NCI-H146 (cell line): ENCODE measurements at places on chromosomes 12 and 14.
A peak's percentile ranks its signal among the peaks of the same experiment; 100 is the strongest.

- no peak for DNase-seq
Observed at GRCh38 chr12:65282840-65283239, 4.4 kb downstream of the MSRB3 start.

DNA sequence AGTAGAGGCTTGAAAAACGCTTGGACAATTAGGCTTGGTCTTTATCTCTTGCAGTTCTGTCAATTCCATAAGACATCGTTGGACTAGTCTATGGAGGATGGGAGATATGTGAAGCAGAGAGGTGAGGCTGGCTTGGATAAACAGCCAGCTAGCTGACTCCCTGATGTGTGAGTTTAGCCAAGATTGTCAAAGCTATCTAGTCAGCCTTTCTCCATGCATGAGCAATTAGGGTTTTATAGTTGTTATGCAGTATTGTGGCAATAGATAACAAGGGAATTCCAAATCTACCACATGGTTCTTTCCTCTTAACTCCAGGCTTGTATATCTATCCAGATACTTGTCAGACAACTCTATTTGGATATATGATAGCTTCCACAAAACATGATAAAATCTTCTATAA, 153.6 kb upstream of the NRXN3 start:
- DNase-seq, result no peak

GRCh38 chr12:111398530-111398929, 7.2 kb upstream of the SH2B3 start:
- no peak for DNase-seq

DNA sequence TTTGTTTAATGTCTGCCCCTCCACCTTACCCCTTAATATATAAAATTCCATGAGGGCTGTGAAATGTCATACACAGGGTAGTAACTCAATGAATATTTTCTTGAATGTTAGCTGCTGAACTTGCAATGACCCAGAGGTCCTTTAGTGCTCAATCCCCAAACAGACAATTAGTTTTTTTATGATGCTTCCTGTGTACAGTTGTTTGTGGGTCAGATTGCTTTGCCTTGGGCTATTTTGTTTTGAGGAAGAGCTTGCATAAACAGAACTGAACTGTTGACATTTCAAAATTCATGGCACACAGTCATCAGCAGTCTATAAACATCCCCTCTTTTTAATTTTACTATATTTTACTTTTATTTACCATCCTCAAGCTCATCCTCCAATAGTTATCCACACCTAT, 820.5 kb upstream of the SEL1L start:
- DNase-seq, result no peak

- no peak for DNase-seq
Observed at GRCh38 chr14:68366656-68367055, 426.2 kb downstream of the ZFP36L1 start.

DNA sequence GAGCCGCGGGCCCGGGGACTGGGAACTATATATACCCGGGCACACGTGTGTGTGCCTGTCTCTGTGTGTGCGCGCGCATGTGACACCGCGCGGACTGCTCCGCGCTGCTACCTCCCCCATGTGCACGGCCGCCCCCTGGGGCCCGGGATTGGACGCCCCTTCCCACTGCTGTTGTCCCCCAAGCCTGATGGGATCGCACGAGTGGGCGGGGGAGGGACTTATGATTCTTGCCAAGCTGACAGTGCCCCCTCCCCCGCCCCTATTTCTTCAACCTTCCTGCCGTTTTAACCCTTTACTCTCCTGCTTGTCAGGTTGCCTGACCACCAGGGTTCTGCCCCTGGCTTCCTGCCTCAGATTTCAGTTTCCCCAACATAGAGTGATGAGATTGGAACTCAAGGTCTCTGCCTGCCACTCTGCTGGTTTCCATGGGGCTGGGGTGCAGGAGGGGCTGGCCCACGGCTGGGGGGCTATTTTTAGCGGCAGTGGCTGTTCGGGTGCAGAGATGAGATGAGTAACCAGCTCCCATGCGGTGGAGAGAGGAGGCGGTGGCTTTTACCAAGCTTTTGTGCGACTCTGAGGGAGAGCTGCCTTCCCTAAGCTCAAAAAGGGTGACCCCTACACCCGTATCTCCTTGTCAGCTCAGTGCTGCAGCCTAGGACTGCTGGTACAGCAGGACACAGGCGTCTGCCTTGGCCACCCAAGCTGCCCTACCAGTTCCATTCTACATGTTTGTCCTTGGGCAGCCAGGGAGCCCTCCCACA, at the start of gene DDN:
DDN (minus strand) TSS at position 5 of the 761 bp plus-strand sequence. CDS start 88 bp downstream, outside the sequence.
- DNase-seq, result peak; percentile 74

DNA sequence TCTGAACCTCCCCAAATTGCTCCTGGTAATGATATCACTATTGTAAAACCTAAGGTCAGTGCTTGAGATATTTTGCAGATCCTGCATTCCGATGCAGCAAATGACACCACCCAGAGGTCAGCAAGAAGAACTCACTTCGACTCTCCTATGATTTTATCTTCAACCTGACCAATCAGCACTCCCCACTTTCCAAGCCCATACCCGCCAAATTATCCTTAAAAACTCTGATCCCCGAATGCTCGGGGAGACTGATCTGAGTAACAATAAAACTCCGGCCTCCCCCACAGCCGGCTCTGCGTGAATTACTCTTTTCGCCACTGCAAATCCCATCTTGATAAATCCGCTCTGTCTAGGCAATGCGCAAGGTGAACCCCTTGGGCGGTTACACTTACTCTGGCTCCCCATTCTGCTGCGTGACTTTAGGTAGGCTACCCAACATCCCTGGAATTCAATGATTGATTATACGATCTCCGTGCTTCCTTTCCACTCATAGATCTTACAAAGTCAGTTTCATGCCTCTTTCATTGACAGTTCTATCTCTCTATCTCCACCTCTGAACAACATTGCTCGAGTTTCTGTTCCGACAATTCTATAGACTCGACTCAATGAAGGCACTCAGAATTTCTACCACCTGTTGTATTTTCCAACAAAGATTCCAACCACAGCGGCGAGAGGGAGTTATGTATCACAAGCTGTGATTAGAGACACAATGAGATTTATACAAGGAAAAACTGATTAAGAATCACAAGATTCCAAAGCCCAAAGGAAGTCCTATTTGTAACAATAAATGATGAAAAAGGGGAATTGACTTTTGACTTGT, 939 bp downstream of the NPC2 start:
- DNase-seq, result no peak

- peak; percentile 90 for DNase-seq
Observed at GRCh38 chr12:56007564-56008559, 10.8 kb downstream of the SUOX start.

DNA sequence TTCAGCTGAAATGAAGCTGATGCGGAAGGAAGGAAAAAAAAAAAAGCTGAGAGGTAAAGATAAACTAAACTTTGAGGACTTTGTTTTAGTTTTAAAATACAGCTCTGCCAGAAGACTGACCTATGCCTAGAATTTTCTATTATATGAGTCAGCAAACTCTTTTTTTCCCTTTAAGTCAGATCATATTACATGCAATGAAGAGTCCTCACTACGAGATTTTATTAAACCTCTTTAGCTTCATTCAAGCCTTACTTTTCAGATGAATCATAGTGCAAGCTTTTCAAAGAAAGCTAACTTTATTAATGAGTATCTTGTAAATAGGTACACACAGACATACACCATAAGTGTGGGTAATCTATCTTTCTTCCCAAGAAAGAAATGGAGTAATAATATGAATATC, 57.8 kb upstream of the FSCB start:
- DNase-seq, result no peak

- no peak for DNase-seq
Observed at GRCh38 chr12:30997685-30998440, 71.3 kb downstream of the TSPAN11 start.

DNA sequence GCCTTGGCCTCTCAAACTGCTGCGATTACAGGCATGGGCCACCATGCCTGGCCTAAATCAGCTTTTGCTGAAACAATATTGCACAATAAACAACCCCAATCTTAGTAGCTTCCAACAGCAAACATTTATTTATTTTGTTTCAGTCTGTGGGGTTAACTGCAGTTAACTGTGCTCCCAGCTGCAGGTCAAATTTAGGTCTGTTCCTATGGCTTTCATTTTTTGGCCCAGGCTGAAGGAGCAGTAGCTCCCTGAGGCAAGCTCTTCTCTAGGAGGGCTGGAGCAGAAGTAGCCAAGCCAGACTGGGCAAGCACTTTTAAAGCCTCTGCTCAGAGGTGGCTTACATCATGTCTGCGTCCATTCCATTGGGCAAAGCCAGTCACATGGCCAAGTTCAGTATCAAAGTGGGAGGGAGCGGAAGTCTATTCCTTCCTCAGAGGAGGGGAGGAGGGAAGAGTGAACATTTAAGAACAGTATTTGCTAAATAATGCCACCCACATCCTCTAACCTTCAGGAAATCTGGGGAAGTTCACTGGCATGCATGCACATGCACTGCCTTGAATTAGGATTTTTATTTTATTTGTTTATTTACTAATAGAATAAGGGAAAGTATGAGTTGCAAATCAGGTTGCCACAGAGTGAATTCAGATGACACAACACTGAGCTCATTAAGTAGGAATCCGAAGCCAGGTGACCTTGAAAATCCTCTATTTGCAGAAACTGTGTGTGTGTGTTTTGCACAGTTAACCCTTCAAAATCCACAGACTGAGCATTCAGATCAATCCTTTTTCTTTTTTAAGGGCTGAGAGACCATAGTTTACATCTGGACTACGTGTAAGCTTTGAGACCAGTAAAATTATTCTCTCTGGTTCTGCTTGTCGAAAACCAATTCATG, 122.0 kb upstream of the SEL1L start:
- DNase-seq, result no peak

DNA sequence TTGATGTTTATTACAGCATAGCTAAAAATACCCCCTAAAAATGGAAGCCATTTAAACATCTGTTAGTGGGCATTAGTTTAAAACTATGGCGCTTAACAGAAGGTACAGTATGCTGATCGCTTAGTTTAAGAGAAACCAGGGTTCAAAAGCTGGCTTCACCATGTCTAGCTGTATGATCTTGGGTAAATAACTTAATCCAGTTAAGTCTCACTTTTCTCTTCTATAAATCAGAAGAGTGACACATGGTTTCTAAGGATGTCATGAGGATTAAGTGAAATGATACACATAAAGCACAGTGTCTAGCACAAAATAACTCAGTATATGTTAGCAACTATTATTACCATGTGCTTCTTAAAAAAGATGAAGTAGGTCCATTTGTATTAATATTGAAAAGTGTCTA, 38.7 kb downstream of the STK38L start:
- DNase-seq, result no peak

DNA sequence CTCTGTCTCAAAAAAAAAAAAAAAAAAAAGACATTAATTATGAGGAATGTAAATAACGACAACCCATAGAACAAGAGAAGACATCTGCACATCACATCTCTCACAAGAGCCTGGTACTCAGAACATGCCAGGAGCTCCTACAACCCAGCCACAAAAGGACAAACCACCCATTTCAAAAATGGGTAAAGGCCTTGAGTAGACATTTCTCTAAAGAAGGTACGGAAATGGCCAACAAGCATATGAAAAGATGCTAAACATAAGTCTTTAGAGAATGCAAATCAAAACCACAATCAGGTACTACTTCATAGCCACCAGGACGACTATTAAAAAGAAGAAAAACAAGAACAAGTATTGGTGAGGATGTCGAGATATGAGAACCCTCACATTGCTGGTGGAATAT, 13.3 kb downstream of the AMN start:
- DNase-seq, result no peak

DNA sequence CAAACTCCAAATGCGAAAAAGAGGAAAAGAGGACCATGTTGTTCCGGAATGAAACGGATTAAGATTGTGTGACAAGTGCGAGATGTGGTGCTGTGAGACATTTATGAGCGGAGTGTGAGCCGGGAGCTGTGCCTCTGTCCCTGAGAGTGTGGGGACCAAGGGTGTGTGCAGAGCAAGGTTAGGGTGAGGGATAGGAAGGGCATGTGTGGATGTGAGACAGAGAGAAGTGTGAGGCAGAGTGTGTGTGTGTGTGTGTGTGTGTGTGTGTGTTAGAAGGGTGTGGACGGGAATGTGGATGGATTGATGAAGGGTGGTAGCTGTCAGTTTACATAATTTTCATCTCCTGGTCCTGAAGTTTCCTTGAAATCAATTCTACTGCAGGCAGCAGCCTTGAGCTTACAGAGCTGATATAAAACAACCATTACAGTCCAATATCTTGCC, 4.3 kb upstream of the OTX2 start:
- DNase-seq, result no peak

- DNase-seq, result no peak
Observed at GRCh38 chr14:55851301-55851700, 266.9 kb upstream of the PELI2 start.

DNA sequence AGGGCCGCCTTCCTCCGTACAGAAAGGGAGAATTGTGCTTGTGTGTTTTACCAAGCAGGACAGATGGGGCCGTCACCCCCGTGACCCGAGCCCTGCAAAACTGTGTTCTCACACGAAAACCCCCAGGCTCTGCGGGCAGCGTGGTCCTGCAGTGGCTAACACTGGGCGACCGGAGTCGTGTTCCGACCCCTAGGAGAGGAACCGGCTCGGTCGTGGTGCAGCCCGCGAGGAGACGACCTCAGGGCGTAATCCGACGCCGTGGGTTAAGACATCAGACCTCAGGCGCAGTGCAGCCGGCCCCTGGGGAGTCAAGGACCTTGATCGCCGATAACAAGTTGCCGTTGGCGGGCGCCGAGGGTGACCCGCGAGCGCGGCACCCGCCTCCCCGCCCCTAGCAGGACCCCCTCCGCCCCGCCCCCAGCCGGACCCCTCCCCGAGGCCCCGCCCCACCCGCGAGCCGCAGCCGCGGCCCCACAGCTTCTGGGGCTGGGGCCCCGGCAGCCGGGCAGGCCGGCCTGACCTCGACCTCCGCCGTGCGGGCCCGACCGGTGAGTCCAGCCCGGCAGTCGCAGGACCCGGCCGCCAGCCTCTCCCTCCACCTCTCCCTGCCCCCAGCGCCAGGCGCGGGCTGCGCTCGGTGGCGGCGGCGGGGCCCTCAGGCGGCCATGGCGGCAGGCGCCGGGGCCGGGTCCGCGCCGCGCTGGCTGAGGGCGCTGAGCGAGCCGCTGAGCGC, at the start of gene CHPT1:
CHPT1 (plus strand) TSS at position 444 of the 733 bp plus-strand sequence; CDS start at position 666, 222 bp downstream.
- DNase-seq, result peak; percentile 79

DNA sequence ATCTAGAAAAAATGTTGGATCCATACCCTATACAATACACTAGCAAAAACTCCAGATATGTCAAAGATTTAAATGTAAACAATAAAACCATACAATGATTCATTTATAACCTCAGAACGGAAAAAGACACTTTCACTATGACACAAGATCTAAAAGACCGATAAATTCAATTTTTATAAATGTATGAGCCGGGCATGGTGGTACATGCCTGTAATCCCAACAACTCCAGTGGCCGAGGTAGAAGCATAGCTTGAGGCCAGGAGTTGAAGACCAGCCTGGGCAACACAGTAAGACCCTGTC, 2.5 kb upstream of the SOS2 start:
- DNase-seq, result no peak
